Stomach (tissue), 19 donors: ENCODE measurements at places on chromosomes 13 and 19. TPM values are rescaled to one million over a fixed set of nuclear protein-coding genes. Genes with fewer than 3 reads are reported as not detected.
A peak's percentile ranks its signal among the peaks of the same experiment; 100 is the strongest.

DNA sequence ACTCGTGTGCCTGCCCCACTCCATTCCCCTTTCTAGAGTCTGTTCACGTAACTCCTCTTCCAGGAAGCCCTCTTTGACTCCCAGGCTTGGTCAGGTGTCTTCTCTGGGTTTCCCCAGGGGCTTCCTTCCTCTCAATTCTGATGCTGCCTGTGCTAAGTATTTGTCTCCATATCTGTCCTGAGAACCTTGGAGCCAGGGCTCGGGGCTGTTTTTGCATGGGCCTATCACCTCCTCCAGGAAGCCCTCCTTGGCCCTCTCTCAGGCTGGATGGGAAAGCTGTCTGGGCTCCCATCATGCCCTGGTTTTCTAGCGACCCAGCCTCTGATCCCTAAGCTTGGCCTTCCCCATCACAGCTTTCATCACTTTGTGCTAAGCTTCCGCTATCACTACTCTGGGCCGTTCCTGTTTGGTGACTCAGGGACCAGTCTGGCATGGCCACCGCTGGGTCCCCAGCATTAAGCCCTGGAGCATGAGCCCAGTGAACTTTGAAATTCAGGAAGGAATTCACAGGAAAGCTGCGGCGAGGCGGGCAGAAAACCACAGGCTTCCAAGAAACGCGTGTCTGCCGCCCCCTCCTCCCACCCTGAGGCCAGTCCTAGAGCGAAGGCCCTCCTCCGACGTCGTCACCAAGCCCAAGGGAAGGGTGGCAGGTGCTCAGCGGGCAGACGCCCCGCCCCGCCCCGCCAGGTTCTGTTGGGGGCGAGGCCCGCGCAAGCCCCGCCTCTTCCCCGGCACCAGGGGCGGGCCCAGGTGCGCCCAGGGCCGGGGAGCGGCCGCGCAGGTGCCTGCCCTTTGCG lies 486 bp upstream of the SPINT2 start:
- peak; percentile 98 for DNase-seq

GRCh38 chr13:58883405-58883804 lies 1251.9 kb downstream of the PCDH17 start:
- DNase-seq, result no peak

DNA sequence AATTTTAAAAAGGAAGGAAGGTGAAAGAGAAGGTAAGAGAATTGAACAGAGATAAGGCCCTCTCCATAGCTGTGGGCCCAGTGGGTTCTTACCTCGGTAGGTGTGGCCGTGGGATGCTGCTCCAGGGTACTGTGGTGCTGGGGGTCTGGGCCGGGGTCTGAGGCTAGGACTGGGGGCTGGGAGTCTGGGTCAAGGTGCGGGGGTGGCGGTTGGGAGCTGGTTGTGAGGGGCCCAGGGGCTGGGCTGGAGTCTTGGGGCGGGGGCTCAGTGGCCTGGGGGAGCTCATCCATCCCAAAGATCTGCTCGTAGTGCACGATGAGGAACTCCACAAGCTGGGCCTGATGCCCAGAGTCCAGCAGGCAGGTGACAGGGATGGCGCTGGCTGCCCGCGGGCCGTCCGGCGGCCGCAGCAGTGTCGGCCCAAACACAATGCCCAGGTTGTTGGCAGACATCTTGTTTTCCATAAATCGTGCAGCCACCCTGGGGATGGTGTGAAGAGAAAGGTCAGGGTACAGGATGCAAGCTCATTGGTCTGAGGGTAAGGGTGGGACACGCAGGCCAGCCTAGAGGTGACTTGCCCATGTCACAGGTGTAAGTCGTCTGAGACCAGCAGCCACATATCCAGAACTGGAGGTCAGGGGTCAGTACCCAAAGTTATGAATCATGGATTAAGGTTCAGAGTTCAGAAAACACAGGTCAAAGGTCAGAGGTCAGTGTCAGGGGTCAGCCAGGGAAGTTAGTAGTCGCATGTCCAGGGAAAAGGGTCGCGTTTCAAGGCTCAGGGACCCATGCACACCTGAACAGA lies 5.9 kb upstream of the LPAR2 start:
- DNase-seq, result no peak

GRCh38 chr13:110521296-110521680 lies 40.2 kb downstream of the RAB20 start:
- DNase-seq, result no peak

- DNase-seq, result no peak
These were observed 89.2 kb upstream of the WASF3 start for GRCh38 chr13:26468265-26468801.

GRCh38 chr19:47863514-47863936 lies 4.5 kb downstream of the TPRX2 start:
- peak; percentile 83 for DNase-seq

DNA sequence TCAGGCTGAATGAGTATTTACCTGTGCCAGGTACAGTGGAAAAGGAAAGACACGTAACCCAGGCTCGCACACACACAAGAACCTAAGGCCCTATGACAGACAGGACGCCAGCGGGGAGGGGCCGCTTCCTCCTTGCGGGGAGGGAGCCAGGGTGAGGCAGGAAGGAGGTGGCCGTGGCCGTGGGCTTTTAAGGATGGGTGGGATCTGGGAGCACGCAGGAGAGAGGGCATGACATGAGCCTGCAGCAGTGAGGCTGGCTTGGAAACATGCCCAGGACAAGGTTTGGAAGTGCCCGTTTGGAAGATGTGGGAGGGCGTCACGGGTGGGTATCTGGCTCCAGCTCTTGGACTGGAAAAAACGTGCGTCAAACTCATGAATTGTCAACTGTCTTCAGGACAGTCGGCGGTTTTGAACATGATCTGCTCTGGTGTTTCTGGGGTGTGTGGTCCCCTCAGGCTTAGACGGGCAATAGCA lies 20.1 kb downstream of the SH3GL1 start:
- peak; percentile 59 for DNase-seq

DNA sequence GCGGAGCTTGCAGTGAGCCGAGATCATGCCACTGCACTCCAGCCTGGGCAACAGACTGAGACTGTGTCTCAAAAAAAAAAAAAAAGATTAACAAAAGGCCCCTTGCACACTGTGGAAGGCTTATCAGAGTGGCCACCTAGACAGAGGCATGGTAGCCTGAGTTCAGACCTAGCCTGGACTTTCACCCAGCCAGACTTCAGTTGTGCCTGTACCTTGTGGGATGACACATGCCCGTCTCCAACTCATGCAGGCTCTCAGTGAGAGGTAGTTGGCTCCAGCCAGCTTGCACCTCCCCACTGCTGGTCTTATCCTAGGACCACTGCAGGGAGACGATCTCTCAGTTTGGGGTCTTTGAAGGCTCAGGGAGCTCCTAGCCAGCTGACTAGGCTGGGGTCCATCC lies 52.2 kb downstream of the GATAD2A start:
- no peak for DNase-seq

GRCh38 chr13:31774186-31774750 lies 34.9 kb downstream of the RXFP2 start:
- no peak for DNase-seq

- no peak for DNase-seq
These were observed 125.1 kb downstream of the SIPA1L3 start for GRCh38 chr19:38032151-38032550.

DNA sequence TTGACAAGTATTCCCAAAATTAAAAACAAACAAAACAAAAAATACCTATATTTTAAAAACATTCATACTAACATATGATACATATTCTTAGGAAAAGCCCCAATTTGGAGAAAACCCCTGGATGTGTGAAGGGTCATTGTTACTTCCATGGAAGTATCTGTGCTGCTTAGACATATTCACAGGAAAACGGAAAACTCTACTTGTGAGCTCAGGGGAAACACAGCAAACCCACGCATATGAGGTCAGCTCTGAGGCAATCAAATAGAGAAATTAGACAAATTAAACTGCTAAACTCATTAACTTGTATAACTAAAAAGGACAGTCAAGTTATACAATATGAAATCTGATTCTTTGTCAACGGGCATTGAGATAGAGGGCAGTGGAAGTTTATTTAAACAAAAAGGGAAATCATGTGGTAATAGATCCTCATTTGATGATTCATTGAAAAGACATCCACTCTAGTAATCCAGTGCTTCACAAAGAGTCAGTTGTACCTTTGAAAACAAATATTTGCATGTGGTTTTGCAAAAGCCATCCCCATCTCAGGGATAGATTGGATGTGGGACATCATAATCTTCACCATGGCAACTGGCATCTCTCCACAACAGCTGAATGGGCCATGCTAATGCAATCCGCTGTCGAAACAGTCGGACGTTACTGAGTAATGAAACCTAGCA lies 423.4 kb downstream of the ITGBL1 start:
- no peak for DNase-seq

GRCh38 chr13:33236021-33236420 lies 49.5 kb downstream of the STARD13 start:
- no peak for DNase-seq

DNA sequence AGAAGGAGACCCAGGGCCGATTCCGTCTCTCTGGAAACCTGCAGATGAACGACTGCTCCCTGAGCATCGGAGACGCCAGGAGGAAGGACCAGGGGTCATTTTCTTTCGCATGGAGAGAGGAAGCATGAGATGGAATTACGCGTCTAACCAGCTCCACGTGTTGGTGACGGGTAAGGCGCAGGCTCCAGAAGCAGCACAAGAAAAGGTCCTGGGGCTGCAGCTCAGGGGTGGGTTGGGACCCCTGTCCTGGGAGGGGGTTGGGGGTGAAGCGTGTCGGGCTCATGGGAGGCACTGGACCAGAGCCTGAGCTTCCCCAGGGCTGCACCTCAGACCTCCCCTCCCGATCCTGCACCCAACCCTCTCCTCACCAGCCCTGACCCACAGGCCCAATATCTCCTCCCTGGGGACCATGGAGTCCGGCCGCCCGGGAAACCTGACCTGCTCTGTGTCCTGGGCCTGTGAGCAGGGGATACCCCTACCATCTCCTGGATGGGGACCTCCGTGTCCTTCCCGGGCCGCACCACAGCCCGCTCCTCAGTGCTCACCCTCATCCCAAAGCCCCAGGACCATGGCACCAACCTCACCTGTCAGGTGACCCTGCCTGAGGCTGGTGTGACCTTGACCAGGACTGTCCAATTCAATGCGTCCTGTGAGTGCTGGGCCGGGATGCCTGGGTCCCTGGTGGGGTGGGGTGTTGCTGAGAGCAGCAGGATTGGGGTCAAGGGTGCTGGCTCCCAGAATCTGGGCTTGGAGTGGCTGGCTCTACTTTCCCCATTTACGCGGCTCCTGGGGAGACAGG lies 39.6 kb upstream of the CD33 start:
- no peak for DNase-seq

DNA sequence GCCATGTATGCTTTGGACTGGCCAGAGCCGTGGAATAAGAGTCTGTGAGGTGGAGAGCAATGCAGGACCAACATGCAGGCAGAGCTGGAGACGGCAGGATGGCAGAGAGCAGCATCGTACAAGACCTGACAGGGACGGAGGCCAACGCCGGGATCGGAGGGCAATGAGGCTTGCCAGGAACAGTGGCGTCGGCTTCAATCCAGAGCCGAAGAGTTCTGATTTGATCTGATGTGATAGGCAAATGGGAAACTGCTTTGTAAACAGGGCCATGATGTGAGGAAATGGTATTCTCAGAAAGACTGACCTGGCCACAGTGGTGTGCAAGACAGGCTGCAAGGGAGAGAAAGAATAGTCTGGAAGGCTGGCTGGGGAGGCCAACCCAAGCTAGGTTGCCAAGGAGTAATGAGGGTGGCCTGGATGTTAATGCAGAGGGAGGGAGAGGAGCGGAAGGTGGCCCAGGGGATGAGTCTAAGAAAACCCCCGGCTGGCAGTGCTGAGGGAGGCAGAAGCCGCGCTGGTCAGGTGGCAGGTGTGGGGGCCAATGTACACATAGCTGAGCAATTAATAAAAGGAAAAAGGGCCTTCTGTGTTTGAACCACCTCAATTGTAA lies 26.7 kb downstream of the RCBTB2 start:
- DNase-seq, result no peak

DNA sequence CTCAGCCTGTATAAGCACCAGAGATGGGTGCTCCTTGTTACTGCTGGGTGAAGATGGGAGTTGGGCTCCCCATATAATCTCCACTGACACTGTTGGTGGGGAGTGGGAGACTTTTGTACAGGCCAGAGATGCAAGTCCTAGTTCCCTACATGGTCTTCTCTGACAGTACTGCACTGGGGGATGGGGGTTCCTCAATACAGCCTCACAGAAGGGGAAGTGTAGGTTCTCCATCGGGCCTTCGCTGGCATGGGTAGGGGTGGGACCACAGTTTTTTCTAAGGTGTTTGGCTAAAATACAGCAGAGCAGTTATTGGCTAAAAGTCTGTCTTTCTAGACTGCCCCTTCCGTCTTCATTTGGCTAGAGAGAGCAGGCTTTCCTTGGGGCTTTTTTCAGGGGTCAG lies 167.2 kb upstream of the SERP2 start:
- DNase-seq, result no peak

DNA sequence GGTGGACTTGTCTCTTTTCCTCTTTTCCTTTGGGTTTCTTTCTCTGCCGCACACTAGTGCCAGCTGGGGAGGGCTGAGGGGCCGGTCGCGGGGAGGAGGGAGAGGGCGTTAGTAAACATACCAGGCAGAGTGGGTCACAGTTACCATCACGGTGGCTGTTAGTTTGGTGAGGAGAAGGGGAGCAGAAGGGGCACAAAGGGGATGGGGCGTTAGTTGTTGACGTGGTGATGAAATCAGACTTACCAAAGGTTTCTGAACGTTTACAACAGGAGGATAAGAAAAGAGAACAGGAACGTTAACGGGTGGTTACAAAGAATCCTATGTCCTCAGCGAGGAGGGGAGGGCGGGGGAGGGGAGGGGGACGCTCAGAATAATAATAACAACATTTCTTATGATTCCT lies 77.9 kb downstream of the PTPRS start:
- DNase-seq, result no peak

DNA sequence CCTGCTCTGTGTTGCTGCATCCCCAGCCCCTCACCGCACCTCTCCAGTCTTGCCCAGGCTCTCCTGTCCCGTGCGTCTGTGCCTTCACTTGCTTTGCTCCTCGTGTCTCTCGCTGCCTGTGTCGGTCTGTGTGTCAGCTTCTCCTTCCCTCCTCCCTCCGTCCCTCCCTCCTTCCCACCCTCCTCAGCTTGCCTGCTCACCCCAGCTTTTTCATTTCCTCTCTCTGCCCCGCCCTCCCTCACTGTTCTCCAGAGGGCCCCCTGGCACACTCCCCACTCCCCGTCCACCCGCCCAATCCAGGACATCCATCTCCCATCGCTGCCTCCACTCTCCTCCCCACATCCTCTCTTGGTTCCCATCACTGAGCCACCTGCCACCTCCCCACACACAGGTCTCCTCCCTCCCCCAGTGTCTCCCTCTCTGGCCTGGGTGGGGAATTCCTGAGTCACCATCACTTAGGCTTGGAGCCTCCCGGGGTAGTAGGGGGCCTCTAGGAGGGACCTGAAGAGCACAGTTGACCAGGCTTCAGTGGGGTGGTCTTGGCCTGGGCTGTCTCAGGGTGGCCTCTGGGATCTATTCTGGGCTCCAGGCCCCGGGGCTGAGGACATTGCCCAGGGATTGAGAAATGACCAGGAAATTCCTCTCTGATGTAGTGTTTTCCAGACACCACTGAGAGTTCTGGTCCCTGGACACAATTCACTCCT lies at the start of gene PTGIR:
PTGIR (minus strand) TSS at position 132 of the 704 bp plus-strand sequence. CDS start 864 bp downstream, outside the sequence.
- peak; percentile 90 for DNase-seq

The S1PR4 gene
- total RNA-seq, result 4.6 TPM

The CLC gene
- not detected for total RNA-seq

The FFAR2 gene
- total RNA-seq, result not detected

The KIRREL2 gene
- total RNA-seq, result not detected

The OR4F17 gene
- total RNA-seq, result not detected

The SCEL gene
- not detected for total RNA-seq

The NAT14 gene
- not detected for total RNA-seq

The IGFL3 gene
- total RNA-seq, result not detected

The CD22 gene
- not detected for total RNA-seq

The FUT3 gene
- total RNA-seq, result 8.5 TPM

The CFD gene
- total RNA-seq, result 413 TPM

The ZNF418 gene
- total RNA-seq, result 55.4 TPM
